Activated naive CD8-positive, alpha-beta T cell treated with anti-CD3 and anti-CD28 coated beads for 36 hours (primary cell): ENCODE measurements at places on chromosomes 7 and 10. TPM values are rescaled to one million over a fixed set of nuclear protein-coding genes. Genes with fewer than 3 reads are reported as not detected.
A peak's percentile ranks its signal among the peaks of the same experiment; 100 is the strongest.

GRCh38 chr7:132436121-132436520, 140.1 kb downstream of the PLXNA4 start:
- H3K27ac ChIP-seq: no peak overlapping the region
- H3K36me3 ChIP-seq: peaks cover 11% of the 10 kb centered on the region
- DNase-seq: no peak
- no peak overlapping the region for H3K4me3 ChIP-seq
- peaks cover 79% of the 10 kb centered on the region for H3K4me1 ChIP-seq

DNA sequence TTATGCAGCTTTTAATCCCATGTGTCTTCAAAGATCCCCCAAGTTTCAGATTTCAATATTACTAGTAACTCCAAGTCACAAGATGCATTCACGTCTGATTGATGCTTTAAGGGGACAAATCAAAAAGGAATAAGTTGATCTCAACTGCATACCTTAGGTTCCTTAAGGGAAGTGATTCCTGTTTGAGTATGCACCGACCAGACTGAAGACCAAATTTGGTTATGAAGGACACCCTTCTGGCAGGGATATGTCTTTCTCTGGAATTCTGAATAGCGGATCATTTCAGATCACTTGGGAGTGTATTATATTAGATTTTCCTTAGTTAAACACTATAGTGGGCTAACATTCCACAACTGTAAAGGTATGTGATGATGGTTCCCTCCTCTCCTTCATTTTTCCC, 4.3 kb downstream of the KIF5B start:
- no peak for DNase-seq
- peaks cover 36% of the 10 kb centered on the region for H3K36me3 ChIP-seq
- H3K4me3 ChIP-seq: no peak overlapping the region
- no peak overlapping the region for H3K27ac ChIP-seq
- H3K27me3 ChIP-seq: no peaks in the 10 kb centered on the region

DNA sequence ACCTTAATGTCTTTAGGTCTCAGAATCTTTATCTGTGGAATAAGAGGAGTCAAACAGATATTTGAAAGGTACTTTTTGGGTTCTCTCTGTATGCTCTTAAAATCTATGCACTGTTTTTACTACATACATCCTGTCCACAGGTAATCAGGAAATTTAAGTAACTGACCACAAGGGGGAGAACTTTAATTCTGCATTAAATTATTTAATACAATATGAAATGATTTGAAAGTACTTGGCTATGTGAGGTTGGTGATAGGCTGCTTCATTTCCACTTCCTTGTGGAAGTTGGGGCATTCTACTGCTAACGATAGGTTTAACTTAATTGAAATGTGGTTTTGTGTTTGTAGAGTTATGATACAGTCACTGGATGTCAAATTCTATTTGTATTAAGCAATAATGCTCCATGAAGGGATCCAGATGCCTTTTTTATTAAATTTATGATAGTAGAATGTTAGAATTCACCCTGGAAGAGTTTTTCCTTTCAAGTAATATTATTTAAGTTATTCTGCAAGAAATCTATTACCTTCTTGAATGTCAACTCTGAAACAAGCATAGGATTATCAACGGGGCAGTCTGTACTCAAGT, 6.0 kb downstream of the TEX47 start:
- DNase-seq: no peak
- no peaks in the 10 kb centered on the region for H3K4me1 ChIP-seq
- no peak overlapping the region for H3K27ac ChIP-seq
- H3K27me3 ChIP-seq: no peaks in the 10 kb centered on the region
- H3K4me3 ChIP-seq: no peak overlapping the region

DNA sequence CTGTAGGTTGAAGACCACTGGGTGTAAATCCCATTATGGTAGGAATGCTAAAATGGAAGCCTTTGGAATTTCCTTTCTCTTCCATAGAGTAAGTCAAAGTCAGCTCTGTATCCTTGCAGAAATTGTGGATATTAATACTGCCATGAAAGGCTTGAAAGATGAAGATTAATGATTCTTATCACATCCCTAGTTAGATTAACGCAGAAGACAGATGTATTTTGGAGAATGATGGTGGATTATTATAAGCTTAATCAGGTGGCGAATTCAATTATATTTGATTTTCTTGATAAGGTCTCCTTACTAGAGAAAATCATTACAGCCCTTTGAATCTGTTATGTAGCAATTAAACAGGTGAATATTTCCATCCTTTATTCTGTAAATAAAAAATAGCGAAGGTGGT, 270.1 kb downstream of the PHF14 start:
- no peaks in the 10 kb centered on the region for H3K4me1 ChIP-seq
- no peak overlapping the region for H3K27ac ChIP-seq
- H3K36me3 ChIP-seq: no peaks in the 10 kb centered on the region
- H3K27me3 ChIP-seq: peaks cover 19% of the 10 kb centered on the region
- DNase-seq: no peak

DNA sequence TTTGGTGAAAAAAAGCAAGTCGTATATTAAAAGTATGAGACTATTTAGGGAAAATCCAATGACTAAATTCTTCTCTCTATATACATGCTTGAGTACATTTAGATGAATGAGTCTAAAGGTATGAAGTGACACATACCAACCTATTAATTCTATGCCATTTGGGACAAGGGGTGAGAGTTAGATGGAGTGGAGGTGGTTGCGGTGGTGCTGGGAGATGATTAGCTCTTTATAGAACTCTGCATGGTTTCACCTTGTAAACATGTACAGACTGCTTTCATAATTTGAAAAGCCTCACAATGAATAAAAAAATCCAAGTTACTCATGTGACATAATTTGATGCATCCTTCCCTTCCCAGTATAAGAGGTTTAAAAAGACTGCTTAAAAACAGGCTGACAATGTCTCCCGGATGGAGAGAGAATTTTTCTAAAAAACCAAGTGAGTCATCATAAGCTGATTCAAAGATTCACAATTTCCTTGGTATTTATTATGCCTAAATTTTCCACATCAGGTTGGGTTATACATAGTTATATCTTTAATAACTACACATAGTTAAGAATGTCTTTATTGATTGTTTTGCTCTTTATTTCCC, 572.8 kb downstream of the REEP3 start:
- no peaks in the 10 kb centered on the region for H3K27me3 ChIP-seq
- no peak overlapping the region for H3K4me3 ChIP-seq
- H3K36me3 ChIP-seq: no peaks in the 10 kb centered on the region
- no peak for DNase-seq

GRCh38 chr10:3502673-3503072, 282.3 kb downstream of the KLF6 start:
- H3K36me3 ChIP-seq: no peaks in the 10 kb centered on the region
- DNase-seq: no peak
- H3K27me3 ChIP-seq: peaks cover 12% of the 10 kb centered on the region
- H3K27ac ChIP-seq: no peak overlapping the region
- H3K4me1 ChIP-seq: peaks cover 3% of the 10 kb centered on the region

DNA sequence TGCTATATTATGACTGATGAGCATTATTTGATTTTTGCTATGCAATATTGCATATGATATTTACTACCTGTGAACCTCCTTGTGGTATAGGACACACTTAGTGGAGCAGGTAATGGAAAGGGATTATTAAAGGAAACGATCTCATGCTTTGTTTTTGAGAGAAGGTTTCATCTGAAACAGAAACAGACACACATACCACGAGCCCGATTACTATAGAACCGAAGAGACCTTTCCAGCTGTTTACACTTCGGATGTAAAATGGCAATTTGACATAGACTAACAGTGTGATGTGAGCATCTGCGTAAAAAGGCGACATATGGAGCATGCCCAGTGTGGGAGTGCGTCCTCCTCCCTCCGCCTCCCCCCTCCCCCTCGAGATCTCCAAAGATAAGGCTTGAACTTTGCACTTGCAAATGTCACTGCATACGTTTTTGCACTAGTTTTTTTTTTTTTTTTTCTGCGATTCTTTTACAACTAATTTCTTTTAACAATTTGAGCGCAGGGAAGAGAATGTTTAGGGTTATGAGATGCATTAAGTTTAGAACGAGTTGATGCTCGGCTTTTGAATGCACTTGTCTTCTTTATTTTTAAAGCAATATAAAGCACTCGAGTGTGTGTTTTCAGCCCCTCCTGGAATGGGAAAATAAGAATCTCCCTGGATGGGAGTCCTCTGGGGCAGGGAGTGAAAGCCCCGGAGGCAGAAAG, 251.0 kb downstream of the NSUN6 start:
- no peak overlapping the region for H3K27ac ChIP-seq
- DNase-seq: no peak
- peaks cover 34% of the 10 kb centered on the region for H3K27me3 ChIP-seq
- no peaks in the 10 kb centered on the region for H3K36me3 ChIP-seq

GRCh38 chr10:5467634-5468255, 31.6 kb downstream of the CALML5 start:
- peaks cover 6% of the 10 kb centered on the region for H3K27me3 ChIP-seq
- H3K4me1 ChIP-seq: peaks cover 3% of the 10 kb centered on the region
- no peak overlapping the region for H3K4me3 ChIP-seq
- H3K36me3 ChIP-seq: no peaks in the 10 kb centered on the region
- H3K27ac ChIP-seq: no peak overlapping the region
- DNase-seq: no peak

DNA sequence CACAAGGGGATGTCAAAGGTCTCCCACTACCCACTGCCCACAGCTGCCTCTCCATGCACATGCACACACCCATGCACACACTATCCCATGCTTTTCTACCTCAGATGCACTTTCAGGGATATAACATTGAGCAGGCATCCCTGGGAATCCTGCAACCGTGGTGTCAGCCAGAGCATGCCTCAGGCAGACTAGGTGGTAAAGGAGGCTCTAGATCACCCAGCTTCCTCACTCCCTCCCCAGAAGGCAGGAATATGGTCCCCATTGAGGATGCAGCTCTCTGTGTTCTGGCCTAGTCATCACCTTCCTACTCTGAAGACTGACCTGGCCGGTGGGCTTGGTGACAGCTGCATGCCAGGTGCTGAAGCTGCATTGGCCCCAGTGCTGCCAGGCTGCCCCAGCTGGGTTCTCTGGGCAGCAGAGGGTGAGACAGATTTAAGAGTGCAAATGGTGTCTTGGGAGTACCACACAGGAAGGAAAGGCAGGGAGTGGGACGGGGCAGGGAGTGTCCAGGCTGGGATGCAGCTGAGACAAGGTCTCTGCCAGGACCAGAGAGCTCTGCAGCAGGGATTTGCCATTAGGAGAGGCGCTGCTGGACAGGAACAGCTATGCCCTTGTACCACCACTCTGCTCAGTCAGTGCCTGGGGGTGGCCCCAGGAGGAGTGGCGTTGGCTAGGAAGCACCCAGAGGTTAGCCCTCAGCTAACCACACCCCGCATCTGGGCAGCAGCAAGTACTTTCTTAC, 53.4 kb upstream of the GDF10 start:
- H3K36me3 ChIP-seq: no peaks in the 10 kb centered on the region
- peaks cover 13% of the 10 kb centered on the region for H3K4me1 ChIP-seq
- H3K27ac ChIP-seq: no peak overlapping the region
- H3K27me3 ChIP-seq: no peaks in the 10 kb centered on the region
- no peak for DNase-seq
- no peak overlapping the region for H3K4me3 ChIP-seq

DNA sequence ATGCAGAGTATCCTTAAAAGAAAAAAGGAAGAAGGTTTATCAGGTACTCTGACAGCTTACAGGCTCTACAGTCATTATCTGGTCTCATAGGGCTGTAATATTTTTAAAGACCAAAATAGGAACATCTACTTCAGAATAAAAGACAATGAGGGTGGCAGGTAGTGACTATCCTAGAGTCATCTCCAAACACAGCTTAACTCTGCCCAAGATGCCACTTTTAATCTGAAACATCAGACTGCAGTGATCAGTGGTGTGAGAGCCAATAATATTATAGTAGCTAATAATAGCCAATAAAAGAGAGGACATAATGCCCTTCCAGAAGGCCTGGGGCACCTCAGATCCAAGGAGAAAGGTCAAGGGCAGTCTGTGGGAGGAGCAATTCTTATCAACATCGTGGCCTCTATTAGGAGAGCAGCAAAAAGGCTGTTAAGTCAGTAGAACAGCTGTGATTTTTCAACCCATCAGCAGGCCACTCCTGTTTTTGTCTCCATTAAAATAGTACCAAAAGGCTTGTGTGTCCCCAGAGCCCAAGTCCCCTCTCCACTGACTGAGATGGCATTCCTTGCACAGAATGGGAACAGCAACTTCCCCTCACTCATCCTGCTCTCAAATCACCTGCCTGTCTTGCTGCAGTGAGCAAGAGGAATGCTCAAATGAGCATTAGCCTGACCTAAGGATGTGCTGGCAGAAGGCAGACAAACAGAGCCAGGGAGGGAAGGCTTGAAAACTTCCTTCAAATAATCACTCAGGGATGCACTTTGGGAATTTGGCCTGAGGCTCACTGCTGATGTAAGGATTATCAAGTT, 20.7 kb upstream of the SPOCK2 start:
- peak overlapping the region; percentile 89 for H3K27ac ChIP-seq
- H3K27me3 ChIP-seq: no peaks in the 10 kb centered on the region
- DNase-seq: no peak
- H3K4me3 ChIP-seq: peak overlapping the region; percentile 38
- peaks cover 68% of the 10 kb centered on the region for H3K4me1 ChIP-seq

DNA sequence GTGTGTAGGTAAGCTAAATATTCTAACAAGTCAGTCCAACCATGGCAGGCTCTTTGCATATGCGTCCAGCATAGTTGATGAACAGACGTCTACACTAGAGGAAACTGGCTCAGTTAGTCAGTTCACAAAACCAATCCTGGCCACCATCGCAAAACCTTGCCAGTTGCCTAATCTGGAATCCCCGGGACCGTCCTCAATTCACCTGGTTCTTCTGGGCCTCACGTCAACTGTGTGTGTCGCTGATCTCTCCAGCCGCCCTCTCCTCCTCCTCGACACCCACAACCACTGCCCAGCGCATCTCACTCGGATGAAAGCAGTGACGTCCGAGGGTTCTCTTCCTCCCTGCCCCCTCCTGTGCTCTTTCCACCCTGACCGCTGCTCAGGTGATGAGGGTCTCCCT, 217.8 kb upstream of the SH2B2 start:
- peaks cover 39% of the 10 kb centered on the region for H3K36me3 ChIP-seq
- no peak for DNase-seq
- no peak overlapping the region for H3K4me3 ChIP-seq
- peaks cover 4% of the 10 kb centered on the region for H3K4me1 ChIP-seq

- H3K4me1 ChIP-seq: peaks cover 26% of the 10 kb centered on the region
- no peak for DNase-seq
- peaks cover 24% of the 10 kb centered on the region for H3K36me3 ChIP-seq
- no peak overlapping the region for H3K4me3 ChIP-seq
- no peaks in the 10 kb centered on the region for H3K27me3 ChIP-seq
Observed at GRCh38 chr10:870564-871166, 60.8 kb downstream of the LARP4B start.

- H3K27me3 ChIP-seq: no peaks in the 10 kb centered on the region
- peak overlapping the region; percentile 39 for H3K27ac ChIP-seq
- no peaks in the 10 kb centered on the region for H3K36me3 ChIP-seq
Observed at GRCh38 chr10:49310460-49310859, 11.5 kb downstream of the C10orf71 start.

- H3K4me1 ChIP-seq: no peaks in the 10 kb centered on the region
- no peak overlapping the region for H3K4me3 ChIP-seq
- H3K27ac ChIP-seq: no peak overlapping the region
- no peaks in the 10 kb centered on the region for H3K36me3 ChIP-seq
Observed at GRCh38 chr7:71442492-71443190, 310.7 kb downstream of the GALNT17 start.

GRCh38 chr10:46106410-46107255, 60.6 kb upstream of the MSMB start:
- H3K27ac ChIP-seq: no peak overlapping the region
- no peaks in the 10 kb centered on the region for H3K36me3 ChIP-seq
- H3K27me3 ChIP-seq: peaks cover 4% of the 10 kb centered on the region
- peaks cover 16% of the 10 kb centered on the region for H3K4me1 ChIP-seq
- peak overlapping the region; percentile 88 for H3K4me3 ChIP-seq
- peak; percentile 62 for DNase-seq

INPP5F gene
- 19.1 TPM for total RNA-seq

ACSM6 gene
- total RNA-seq: not detected

OR2A12 gene
- total RNA-seq: not detected

SHH gene
- total RNA-seq: not detected

FRMD4A gene
- 7.2 TPM for total RNA-seq

GPR141 gene
- total RNA-seq: not detected

PVRIG gene
- 34.5 TPM for total RNA-seq

TIMM23 gene
- total RNA-seq: 115 TPM

ANKRD30A gene
- total RNA-seq: not detected
